ENCODE measurements at places on chromosomes 7 and 10.

DNA sequence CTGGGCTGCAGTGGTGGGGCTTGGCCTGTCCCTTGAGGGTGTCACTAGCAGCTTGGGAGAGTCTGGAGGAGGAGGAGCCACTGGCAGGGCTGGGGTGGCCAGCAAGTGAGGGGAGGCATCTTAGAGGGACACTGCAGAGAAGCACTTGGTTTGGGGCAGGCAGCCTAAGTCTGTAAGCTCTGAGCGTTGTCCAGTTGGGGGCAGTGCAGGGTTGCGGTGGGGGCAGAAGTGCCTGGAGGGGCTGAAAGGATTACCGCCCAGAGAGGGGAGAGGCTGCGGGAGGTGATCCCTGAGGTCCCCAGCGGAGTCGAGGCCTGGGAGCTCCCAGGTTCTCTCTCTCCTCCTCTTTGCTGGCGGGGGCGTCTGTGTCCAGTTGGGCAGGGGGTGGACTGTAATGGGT, 7.4 kb downstream of the ADCYAP1R1 start:
- no peak for DNase-seq

GRCh38 chr7:33757563-33758165, 147.7 kb upstream of the BMPER start:
- no peak for DNase-seq

- DNase-seq, result no peak
These were observed 159.5 kb upstream of the HGF start for GRCh38 chr7:81929386-81929785.

- DNase-seq, result no peak
These were observed 84.2 kb downstream of the REEP3 start for GRCh38 chr10:63605197-63605967.

- no peak for DNase-seq
These were observed 210.6 kb upstream of the FZD8 start for GRCh38 chr10:35852721-35853120.

DNA sequence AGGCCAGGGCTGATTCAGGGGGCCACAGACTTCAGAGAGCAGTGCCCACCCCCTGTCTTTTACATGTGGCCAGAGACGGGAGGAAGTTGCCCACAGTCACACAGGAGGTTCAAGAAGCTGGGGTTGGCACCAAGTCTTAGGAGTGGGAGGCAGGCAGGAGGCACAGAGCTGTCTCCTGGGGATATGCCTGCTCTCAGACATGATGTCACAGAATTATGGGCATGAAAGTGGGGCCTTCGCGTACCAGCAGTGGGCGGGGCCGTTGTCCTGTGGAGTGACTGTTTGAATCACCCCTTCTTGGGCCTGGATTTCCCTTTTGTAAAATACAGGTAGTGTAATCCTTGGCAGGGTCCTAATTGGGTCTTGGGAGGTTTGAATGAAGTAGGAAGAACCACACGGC, 81.2 kb upstream of the PPIF start:
- no peak for DNase-seq

DNA sequence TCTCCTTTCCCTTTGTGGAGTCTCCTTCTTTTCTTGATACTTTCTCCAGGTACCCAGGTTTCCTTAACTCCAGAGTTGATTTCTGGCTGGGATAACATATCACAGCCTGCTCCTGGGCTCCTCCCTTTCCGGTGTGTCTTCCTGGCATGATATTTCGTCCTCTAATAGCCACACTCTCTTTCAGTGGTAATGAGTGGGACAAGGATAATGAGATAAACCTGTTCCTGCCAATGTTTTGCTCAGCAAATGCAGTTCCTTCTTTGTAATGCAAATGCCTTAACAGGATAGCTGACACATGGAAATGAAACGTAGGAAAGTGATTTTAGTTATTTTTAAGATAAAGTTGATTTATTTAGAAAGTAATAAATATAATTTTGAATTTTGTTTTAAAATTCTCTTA, 168.6 kb downstream of the NRP1 start:
- no peak for DNase-seq

DNA sequence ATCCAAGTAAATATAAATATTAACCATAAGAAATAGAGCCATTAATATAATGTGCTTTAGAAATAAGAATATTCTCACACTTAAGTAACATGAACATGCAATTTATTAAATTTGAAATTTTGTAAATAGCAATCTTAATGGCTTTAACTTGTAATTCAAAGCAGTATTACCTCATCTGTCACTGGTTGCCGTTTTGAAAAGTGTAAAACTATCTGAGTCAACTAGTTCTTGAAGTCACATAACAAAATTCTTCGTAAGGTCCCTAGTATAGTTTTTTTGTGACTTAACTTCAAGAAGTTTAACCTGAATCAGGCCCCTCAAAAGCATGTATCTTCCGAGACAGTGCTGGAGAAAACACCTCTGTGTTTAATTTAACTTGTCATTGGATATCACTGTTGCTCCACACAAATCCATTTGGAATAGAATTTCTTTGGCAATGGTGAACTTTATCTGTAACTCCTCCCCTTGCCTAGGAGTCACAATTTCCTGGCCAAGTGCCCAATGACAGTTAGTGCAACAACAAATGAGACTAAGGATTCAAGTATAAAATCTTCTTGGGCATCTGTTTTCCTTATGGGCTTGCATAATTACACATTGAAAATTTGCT, 47.1 kb downstream of the NT5C2 start:
- DNase-seq, result no peak

DNA sequence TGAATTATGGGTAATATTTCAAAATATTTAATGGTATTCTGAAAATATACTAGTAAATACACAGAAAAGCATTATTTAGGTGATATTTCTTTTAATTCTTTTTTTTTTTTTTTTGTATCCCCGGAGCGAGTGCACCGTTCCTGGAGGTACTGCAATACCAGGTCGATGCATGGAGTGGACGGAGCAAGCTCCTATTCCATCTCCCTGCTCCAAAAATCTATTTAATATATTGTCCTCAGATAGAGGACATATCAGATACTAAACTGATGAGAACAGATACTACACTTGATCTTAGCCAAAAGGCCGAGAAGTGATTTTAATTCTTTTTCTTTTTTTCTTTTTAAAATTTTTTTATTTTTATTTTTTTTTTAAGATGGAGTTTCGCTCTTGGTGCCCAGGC, 10.8 kb downstream of the BTRC start:
- no peak for DNase-seq

- no peak for DNase-seq
These were observed 33.7 kb upstream of the CHCHD3 start for GRCh38 chr7:133115596-133115995.

- no peak for DNase-seq
These were observed 59.6 kb downstream of the HDAC9 start for GRCh38 chr7:18555120-18555519.

GRCh38 chr10:113261161-113261560, 291.7 kb upstream of the HABP2 start:
- peak; percentile 10 for DNase-seq

DNA sequence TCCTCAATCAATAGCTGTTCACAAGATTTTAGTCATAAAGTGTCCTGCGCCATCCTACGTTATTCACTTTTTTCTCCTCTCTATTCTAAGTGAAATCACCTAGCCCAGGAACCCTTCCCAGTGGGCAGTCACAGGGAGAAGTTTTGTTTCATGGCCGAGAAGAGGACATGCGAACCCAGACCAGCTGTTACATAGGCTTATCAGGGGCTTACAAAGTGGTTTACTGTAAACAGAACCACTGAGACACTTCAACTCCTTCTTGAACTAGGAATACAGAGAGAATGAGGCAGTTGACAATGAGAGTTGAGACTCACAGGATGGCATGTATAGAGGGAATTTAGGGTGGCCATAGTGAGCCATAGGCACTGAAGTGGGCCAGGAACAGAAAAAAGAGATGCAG, 246.9 kb upstream of the GLI3 start:
- DNase-seq, result no peak

- DNase-seq, result no peak
These were observed 17.6 kb upstream of the SLC29A3 start for GRCh38 chr10:71301371-71301916.

- no peak for DNase-seq
These were observed 16.6 kb downstream of the RTKN2 start for GRCh38 chr10:62252051-62252450.

- no peak for DNase-seq
These were observed 26.5 kb downstream of the MRC1 start for GRCh38 chr10:17835688-17836087.

GRCh38 chr10:5297466-5297865, 67.3 kb upstream of the UCN3 start:
- no peak for DNase-seq

DNA sequence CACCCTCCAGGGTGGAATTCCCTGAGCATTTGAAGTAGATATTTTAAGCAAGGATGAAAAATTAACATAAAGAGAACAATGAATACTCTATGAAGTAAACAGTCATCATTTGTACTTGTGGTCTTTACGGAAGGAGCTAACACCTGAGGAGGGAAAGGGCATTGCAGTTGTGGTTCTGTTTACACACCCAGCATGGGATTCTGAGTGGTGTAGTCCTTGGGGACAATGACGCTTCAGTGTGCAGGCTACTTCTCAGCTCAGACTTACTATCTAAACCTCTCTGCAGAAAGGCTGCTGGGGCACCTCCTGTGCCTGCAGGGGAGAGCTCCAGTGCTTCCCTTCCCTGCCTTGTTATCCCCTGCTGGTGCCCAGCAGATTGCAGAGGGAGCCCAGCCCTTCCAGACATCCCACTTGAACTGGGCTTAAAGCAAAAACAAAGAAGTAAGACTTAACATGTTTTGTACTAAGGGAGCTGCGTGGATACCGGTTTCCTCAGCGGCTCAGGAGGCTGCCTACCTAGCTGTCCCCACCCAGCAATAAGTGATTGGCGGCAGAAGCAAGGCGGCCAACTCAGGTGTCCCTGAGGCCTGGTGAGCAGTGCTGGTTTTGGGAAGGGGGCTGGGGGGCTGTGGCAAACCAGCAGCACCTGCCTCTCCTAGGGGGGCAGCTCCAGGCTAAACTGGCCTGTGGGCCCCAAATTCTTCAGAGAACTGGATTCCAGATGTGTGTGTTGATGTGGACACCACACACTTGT, 89.1 kb downstream of the CELF2 start:
- DNase-seq, result no peak

- DNase-seq, result no peak
These were observed 419.8 kb downstream of the GRID1 start for GRCh38 chr10:85946713-85947326.

- DNase-seq, result no peak
These were observed 28.4 kb upstream of the PDLIM1 start for GRCh38 chr10:95319239-95319638.

DNA sequence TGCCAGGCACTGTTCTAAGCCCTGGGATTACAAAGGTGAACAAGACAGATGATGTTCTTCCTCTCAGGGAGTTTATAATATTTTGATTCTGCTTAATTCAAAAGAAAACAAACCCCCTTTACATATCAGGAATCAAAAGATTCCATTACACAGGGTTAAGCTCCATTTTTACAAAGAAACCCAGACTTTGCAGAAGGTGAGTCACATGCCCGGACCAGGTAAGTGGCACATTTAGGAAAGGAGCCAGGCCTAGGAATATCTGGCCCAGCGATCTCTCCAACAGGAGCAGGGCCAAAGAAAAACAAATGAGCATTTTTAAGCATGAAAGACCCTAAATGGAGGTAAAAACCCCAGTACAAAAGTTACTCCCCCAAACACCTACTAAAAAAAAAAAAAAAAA, 1.1 kb downstream of the STN1 start:
- DNase-seq, result no peak

DNA sequence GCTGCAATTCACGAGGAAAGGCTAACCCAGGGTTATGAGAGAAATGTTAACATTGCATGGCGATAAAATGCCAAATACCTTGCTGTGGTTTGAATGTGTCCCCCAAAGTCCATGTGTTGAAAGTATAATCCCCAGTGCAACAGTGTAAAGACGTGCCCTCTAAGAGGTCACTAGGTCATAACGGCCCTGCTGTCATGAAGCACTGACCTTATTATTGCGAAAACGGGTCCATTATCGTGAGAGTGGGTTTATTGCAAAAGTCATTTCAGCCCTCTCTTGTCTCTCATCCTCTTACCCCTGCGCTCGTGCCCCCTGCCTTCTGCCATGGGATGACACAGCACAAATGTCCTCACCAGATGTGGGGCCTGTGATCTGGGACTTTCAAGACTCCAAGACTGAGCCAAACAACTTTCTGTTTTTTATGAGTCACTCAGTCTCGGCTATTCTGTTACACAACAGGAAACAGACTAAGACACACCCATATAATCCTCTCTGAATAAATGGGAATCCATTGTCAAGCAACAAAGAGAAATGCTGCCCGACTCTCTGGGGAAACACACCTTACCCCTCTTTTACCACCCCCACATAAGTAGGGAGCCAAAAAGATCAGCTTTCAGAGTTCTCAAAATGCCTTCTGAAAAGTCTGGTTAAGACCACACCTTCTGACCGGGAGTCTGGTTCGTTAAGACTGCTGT, 73.1 kb upstream of the UCN3 start:
- no peak for DNase-seq

DNA sequence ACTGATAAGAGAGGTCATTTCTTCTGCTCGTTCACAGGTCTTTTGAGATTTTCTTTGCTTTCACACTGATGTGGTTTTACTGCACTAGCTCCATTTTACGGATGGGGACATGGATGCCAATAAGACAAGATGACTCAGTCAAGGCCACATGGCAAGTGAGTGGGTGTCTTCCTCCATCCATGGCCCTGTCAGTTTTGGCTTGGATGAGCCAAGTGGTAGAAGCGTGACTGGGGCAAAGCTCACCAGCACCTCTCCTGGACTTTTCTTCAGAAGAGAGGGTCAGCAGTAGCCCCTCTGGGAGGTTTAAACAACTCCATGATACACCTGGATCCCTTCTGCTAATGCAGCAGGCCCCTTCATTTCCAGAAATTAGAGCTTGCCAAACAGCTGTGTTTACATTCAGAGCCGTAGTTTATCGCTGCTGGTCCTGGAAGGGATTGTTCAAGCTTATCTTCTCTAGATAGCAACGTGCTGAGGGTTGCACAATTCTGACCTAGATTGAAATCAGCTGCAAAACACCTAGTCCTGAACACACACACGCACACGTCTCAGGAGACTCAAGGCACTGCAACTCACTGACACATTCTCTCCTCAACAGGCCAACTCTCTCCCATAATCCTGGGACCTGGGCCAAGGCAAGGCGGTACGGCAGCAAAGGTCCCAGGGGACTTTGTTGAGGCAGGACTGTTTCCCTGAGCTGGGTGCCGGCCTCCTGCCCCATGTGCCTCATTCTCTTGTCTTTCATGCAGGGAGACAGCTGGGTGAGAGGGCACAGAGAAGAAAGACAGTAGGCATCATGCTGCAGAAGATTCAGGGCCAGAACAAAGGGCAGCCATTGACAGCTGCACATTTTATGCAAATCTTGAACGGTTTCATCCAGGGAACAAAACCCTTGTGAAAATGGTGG, 14.2 kb upstream of the PDCD4 start:
- DNase-seq, result peak; percentile 43

- DNase-seq, result no peak
These were observed 3.1 kb upstream of the MACC1 start for GRCh38 chr7:20220293-20220761.

- peak; percentile 29 for DNase-seq
These were observed 1.3 kb downstream of the TBC1D12 start for GRCh38 chr10:94403380-94404213.

GRCh38 chr7:11609096-11609670, 222.8 kb downstream of the THSD7A start:
- DNase-seq, result no peak

Measured in NCI-H510A (cell line).